ENCODE measurements at places on chromosomes 12 and 14.

DNA sequence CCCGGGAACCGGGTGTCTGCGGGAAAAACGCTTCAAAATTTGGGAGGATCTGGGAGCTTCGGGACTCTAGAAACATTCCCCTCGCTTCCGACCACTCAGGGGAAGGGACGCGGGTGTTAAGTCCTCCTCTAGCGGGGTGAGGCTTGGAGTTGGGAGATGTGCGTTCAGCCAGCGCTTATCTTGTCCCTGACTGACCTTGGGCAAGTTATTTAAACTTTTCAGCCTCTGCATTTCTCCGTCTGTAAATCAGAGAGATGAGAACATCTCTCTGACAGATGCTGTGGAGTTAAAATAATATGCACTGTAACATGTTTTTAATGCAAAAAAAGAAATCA, 76.9 kb upstream of the ANO4 start:
- DNase-seq = no peak

- DNase-seq = no peak
Measured at GRCh38 chr14:68653804-68654203, 139.1 kb downstream of the ZFP36L1 start.

DNA sequence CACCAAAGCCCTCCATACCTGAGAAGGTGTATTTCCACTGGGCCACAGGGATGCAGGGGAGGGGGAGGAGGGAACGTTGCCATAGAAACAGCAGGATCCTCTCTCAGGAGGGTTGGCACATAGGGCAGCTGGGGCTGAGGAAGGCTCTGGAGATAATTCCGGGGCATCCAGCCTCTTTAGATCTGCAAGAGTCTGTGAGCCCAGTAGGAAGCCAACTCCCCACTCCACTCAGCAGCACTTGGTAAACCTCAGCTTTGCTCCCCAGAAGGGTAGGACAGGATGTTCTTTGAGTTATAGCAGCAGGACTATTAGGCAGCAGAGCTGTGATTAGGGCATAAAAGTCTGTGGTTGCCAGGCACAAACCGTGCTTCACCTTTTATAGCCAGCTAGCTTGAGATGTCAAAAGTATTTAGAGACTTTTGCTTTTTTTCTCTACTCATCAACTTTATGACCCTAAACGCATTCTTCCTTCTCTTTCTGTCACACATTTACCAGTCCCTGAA, 7.8 kb upstream of the PLEKHG3 start:
- no peak for DNase-seq

- DNase-seq = peak; percentile 37
Measured at GRCh38 chr12:119989731-119990381, 820 bp downstream of the BICDL1 start.

GRCh38 chr12:55716582-55716957, 724 bp downstream of the BLOC1S1 start:
- no peak for DNase-seq

- DNase-seq = no peak
Measured at GRCh38 chr12:66584673-66585072, 94.2 kb downstream of the GRIP1 start.

GRCh38 chr14:88348546-88348945, 25.5 kb upstream of the KCNK10 start:
- no peak for DNase-seq

DNA sequence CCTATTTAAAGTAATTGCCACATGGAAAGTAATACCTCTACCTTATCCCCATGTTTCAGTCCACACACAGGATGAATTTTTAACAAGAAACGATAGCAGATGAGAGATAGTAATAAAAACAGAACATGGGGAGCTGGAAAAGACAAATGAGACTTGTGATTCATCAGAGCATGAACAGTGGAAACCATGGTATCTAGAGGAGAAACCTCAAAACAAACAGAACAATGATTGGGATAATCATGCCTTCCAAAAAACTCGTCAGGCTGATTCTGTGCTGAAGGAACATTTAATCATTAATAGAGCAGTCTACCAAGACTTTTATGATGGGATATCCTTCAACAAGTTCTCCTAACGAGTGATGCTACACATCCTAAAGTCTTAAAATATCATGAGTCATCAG, 1390.7 kb downstream of the FSCB start:
- DNase-seq = no peak

All from activated T-helper 1 cell treated with anti-CD3 and anti-CD28 coated beads, Interleukin-2, amount 50 U/mL, for 16 hours (primary cell).